ENCODE measurements at places on chromosomes 6 and 20.

GRCh38 chr6:56995347-56995902, 40.5 kb downstream of the BEND6 start:
- DNase-seq = no peak

DNA sequence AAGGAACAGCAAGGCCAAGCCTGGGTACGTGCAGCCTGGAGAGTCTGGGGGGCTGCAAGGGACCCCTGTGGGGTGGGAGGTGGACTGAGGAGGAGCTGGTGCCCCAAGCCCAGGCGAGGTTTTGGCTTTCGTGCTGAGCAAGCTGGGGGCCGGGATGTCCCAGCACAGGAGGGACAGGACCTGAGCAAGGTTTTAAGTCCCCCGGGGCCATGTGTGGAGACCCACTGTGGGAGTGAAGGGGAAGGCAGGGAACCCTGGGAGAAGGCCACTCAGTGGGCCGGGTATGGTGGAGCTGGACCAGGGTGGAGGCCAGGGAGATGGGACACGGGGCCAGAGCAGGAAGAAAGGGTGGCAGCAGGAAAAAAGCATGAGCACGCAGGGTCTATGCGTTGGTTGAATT, 419.2 kb upstream of the SULF2 start:
- DNase-seq = no peak

DNA sequence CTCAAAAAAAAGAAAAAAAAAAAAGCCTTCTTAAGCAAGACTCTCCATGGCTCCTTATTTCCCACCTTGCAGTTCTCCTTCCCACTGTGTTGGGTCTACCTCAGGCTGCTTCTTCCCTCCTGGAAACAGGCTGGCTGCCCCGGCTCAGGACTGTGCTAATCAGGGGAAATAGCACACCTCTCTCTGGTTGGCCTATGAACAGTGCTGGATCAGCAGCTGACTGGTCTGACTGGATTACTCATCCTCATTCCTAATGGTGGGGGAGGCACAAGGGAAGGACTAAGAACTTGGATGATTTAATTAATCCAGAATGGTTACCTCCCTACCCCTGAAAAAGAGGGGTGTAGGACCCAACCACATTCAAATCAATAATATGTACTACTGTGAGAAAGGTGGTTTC, 3.9 kb upstream of the SRSF3 start:
- no peak for DNase-seq

DNA sequence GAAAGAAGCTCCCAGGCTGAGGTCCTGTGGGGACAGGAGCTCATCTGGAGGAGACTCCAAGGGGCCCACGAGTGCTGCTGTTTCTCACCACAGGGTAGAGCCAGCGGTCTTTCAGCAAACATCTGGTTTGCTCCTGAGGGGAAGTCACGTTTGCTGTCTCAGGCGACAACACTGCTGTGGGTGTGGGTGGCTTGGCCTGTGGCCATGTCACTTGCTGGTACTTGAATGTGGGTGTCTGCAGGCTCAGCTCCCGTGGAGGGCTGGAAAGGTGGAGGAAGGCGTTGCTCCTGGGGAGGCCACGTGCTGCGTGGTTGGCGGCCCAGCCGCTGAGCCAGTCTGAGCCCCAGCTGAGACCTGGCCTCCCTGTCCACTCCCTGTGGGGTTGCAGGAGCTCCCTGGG, 52.8 kb upstream of the MPC1 start:
- no peak for DNase-seq

GRCh38 chr6:10951675-10952282, 64.9 kb downstream of the SYCP2L start:
- DNase-seq = no peak

DNA sequence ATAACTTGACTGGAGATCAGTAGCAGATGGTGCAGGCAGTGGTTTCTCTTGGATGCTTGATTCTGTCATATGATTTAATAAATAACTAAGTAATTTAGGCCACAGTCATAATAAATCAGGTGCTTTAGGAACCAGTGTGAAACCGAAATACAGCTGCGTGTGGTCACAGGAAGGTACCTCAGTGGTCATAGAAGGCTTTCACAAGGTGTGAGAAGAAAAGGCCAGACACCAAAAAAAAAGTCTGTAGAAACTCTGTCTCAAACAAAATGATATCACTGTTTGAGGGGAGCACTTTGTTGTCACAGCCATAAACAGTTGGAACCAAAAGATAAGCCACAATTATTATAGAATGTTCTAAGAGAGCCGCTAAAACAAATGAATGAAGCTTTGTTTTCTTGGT, 56.5 kb downstream of the ARMC2 start:
- DNase-seq = no peak

GRCh38 chr6:156508126-156508525, 269.1 kb upstream of the ARID1B start:
- DNase-seq = no peak

- DNase-seq = no peak
These were observed 19.9 kb downstream of the NRN1 start for GRCh38 chr6:5986861-5987260.

DNA sequence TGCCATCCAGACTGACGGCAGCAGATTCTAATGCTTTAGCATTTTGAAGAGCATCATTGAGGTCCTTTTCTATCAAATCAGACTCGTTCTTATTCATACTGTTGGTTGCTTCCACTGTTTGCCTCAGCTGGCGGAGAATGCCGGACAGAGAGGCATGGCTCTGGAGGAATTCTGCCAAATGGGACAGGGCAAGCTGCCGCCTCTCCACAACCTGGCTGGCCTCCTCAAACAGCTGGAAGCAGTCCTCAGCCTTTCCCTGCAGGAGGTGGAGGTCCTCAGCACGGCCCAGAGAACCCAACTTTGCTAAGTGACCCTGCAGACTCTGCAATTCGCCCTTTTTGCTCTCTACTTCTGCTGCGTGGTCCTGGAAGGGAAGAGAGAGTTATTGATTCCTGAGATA, 220.5 kb downstream of the SYNE1 start:
- no peak for DNase-seq

GRCh38 chr6:157754351-157754750, 68.7 kb upstream of the SNX9 start:
- DNase-seq = no peak

- DNase-seq = no peak
These were observed 1.9 kb upstream of the POU3F2 start for GRCh38 chr6:98832284-98833056.

DNA sequence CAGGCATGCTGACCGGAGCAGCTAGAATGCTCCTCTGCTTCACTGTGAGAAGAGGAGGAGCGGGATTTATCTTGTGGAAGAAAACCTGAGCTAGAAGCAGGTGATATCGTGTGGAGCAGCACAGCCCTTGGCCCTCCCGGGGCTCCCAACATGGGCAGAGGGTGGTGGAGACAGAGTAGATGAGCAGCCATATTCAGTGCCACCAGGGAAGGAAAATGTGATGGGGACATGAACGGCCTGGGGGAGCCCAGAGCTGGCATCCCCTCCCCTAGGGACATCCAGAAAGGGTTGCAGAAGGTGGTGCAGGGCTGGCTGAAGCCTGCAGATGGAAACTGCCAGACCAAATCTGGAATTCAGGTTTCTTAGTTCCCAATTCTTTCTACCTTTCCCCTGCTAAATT, 24.9 kb upstream of the TBXT start:
- no peak for DNase-seq

GRCh38 chr20:60512443-60512842, 554.2 kb downstream of the CDH26 start:
- no peak for DNase-seq

- DNase-seq = no peak
These were observed 212.6 kb upstream of the PCSK2 start for GRCh38 chr20:17014217-17014616.

GRCh38 chr6:17311595-17312311, 30.6 kb downstream of the RBM24 start:
- DNase-seq = no peak

DNA sequence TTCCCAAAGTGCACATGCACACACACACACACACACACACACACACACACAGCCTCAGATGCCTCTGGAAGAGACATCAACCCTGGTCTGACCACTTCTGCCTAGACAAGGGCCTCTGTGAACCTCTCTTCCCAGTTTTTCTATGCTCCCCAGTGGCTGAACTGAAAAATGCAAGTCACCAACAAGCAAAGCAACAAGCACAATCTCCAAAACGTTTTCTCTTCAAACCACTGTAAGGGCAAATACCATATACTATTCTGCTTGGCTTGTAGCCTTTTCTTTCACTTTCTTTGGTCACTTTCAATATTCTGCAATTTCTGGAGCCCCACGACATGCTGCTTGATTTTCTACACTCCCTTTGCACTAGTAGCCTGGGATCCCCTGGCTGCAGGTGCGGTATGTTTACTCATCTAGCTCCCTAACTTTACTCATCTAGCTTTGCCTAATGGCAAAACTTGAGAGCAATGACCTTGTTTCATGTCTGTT, 121.4 kb upstream of the DST start:
- no peak for DNase-seq

DNA sequence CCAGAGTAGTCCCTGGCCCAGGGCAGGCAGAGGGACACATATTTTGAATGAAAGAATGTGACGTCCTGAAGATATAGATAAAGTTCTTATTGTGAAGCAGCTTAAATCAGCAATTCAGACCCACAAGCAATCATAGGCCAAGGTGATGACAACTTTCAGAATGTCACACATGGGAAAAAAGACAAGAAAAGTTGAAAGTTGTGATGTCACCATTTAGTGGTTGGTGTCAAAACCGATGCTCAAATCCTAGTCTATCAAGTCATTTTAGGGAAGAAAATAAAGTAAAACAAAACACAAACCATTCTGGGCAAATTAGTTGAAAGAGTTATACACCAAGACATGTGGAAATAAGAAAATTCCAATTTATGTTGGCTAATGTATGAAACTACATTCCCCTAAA, 710.8 kb downstream of the DOK5 start:
- DNase-seq = no peak

GRCh38 chr6:1854296-1854695, 244.6 kb downstream of the FOXC1 start:
- no peak for DNase-seq

DNA sequence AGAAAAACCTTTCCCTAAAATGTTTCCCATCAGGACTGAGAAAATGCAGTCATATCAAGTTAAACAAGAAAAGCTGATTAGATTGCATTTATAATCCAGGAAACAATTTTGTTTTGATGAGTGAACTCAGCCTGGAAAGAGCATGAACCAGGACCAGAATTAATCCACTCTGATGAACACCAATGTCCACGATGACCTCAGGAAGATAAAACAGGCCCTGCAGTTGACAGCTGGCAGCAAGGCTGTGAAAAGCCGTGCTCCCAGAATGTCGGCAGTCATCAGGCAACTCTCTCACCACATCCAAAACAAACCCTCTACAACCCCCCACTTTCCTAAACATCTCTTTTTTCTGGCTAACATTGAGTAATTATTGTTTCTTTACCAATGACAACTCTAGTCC, 74.0 kb upstream of the PROKR2 start:
- DNase-seq = no peak

DNA sequence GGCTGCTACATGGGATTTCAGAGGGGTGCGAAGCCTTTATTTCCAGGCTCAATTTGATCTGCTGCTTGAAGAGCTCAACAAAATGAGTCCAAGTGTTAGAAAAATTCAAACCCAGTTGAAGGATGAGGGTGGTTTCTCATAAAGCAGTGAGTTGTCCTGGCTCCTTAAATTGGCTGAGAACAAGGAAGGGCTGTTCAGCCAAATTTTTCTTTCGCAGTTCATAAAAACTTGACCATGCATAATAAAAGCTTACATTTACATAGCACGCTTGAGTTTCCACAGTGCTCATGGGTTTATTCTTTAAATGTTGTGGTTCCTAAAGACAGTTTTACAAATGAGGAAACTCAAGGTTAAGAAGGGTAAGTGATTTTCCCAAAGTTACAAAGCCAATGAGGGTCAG, 174.4 kb upstream of the FOXA2 start:
- DNase-seq = no peak

- no peak for DNase-seq
These were observed 8.7 kb downstream of the RPS21 start for GRCh38 chr20:62395311-62396242.

DNA sequence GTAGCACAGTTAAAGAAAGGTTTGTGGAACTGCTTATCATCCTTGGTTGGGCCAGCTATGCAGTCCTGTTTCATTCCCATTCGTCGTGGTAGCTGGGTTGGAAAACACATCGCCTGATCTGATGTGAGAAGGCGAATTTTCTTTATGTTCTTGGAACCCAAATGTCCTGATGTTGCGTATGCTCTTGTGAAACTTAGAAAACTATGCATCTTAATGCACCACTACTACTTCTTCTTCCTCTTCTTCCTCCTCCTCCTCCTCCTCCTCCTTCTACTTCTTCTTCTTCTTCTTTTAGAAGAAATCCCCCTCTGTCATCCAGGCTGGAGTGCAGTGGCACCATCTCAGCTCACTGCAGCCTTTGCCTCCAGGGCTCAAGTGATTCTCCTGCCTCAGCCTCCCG, 381.6 kb downstream of the UTRN start:
- DNase-seq = no peak

DNA sequence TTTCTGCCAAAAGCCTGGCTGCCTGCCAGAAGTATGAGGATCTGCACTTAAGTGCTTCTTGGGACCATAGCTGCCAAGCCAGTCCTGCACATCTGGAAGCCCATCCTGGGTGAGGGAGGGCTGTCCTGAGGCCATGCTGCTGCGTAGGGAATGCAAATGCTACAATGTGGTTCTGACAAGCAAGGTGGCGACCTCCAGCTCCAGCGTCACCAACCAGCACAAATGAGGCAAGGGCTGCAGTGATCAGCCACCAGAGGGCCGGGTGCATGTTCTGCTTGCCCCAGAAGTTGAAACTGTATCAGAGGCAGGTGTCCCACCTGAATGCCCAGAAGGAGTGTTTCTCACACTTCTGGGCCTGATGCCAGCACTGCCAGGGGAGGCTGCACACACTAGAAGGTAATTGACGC, 99.1 kb upstream of the KCNQ5 start:
- no peak for DNase-seq

DNA sequence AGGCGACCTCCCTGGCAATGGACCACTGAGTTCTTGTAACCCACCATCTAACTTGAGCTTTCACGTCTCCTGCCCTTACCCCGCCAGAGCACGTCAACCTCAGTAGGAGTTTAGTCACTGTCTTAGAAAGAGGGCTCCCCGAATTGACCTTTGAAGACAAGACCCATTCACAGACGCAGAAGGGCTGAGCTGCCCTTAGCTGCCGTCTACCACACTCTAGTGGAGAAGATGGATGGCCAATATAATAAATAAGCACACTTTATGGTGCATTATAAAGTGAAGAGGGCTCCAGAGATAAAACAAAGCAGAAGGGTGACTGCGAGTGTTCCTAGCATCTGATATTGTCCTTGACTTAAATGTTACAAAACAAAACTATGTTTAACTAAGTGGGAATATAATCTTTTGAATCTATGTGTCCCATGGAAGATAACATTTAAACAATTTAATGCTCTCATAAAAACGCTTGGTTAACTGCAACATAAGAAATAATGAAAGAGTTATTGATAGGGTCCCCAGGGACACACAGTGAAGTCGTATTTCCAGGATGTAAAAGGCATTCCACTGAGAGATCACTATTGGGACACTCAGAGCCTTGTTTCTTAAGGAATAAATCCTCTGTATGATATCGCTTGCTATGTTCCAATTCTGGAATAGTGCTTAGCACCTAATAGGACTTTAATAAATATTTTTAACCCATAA, 261.1 kb downstream of the THBS2 start:
- no peak for DNase-seq

All from activated CD8-positive, alpha-beta memory T cell treated with anti-CD3 and anti-CD28 coated beads for 1 hour (primary cell).